ENCODE measurements at places on chromosomes 11 and 22.

DNA sequence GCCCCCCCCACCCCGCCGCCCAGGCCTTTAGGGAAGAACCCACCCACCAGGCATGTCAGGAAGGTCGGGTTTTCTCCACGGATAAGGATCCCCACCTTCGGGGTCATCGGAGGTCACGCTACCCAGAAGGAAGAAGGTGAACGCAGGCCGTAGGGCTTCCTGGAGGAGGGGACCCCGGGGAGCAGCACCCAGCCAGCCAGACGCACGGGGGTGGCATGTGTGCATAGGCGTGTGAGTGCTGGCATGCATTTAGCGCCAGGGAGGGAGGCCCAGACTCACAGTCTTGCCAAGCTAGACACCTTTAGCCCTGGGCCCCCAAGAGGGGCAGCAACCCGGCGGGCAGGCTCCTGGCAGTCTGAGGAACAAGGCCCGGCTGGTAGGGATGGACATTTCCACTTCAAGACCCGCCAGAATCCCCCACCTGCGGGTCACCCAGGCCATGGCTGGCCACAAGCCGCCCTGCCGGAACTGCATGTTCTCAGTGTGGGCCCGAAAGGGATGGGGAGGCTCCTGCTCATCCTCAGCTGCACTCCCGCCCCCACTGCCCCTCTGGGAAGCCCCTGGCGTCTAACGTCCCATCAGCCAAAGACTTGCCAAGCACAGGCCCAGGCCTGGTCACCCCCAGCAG is 16.7 kb upstream of the PIM3 start:
- no peak for DNase-seq

DNA sequence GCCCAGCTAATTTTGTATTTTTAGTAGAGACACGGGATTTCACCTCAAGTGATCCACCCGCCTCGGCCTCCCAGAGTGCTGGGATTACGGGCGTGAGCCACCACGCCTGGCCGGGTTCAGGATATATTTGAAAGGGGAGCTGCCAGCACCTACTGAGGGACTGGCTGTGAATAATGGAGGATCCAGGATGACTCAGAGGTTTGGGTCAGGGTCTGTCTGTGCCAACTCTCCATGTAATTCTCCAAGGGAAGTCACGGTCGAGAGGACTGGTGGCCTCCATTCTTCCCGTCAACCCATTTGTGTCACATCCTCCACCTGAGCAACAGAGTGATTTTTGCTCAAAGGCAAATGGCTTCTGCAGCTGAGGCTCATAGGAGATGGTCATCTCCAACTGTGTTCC is 3.6 kb upstream of the ARRB1 start:
- no peak for DNase-seq

DNA sequence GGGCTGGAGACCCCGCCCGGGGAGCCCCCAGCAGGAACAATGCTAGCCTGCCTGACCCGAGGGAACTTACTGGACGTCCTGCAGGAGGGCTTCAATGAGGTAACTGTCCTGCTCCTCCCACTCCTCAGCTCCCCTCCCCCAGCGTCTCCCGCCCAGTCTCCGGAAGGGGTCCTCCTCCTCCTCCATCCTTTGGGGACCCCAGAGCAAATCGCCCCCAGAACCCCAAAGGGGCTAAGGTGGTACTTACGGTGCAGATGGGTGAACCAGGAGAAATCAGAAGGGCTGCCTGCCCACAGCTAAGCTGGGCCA is 272 bp downstream of the DIXDC1 start:
- DNase-seq = no peak

GRCh38 chr22:38766076-38766777 is 10.4 kb upstream of the SUN2 start:
- DNase-seq = peak; percentile 61

DNA sequence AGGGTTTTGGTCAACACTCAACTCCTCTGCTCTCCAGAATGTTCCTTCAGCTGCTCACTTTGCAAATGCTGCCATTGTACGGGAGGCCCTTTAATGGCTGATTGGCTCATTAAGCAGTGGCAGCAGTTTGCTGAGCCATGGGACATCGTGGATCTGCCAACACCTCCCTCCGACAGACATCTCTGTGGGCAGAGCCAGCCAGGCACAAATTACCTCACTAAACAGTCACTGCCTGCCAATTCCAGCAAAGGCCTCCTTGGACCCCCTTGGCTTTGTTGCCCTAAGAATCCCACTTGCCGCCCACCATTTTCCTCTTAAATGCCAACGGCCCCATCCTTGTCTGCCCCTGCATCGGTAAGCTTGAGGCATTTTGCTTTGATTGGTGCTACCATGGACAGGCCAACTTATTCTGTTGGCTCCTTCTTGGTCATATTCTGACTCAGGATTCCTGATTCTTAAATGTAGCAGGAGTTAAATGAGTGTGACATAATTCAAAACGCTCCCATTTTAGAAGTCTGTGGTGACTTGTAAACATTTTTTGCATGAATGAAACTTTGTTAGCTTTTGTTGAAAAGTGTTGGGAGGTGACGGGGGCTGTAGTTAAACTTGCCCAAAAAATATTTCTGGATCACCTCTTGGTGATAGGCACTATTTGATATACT is 57.5 kb upstream of the LMO2 start:
- peak; percentile 69 for DNase-seq

- no peak for DNase-seq
These were observed 204.5 kb downstream of the RAB38 start for GRCh38 chr11:87970762-87971161.

- DNase-seq = no peak
These were observed 294.5 kb downstream of the BRD1 start for GRCh38 chr22:49532869-49533802.

DNA sequence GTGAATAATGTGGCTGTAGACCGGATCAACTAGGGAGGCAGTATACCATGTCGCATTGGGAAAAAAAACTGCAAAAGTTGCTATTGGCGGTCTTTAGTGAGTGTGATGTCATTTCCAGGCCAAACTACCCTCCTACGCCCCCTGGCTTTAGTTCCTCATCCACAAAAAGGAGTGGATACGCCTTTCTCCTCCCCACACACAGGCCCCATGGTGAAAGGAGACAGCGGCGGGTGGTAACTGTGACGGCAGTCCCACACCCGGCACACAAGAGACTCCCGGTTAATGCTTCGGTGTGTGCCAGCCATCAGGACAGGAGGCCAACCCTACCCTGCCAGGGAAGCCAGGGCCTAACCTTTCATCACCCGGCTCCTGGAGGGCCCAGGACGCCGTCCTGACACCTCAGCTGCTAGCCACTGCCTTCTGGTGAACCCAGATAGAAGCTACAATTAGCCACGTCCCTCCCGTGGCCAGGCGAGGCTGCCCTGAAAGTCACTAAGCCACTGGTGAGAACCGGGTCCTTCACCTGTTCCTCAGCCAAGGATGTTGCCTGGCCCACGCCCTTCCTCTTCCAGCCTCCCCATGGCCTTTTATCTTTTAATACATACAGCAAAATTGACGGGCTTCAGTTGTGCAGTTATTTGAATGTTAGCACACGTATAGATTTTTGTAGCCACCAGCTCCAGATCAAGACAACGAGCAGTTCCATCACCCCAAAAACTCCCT is 10.8 kb downstream of the TP53I11 start:
- no peak for DNase-seq

DNA sequence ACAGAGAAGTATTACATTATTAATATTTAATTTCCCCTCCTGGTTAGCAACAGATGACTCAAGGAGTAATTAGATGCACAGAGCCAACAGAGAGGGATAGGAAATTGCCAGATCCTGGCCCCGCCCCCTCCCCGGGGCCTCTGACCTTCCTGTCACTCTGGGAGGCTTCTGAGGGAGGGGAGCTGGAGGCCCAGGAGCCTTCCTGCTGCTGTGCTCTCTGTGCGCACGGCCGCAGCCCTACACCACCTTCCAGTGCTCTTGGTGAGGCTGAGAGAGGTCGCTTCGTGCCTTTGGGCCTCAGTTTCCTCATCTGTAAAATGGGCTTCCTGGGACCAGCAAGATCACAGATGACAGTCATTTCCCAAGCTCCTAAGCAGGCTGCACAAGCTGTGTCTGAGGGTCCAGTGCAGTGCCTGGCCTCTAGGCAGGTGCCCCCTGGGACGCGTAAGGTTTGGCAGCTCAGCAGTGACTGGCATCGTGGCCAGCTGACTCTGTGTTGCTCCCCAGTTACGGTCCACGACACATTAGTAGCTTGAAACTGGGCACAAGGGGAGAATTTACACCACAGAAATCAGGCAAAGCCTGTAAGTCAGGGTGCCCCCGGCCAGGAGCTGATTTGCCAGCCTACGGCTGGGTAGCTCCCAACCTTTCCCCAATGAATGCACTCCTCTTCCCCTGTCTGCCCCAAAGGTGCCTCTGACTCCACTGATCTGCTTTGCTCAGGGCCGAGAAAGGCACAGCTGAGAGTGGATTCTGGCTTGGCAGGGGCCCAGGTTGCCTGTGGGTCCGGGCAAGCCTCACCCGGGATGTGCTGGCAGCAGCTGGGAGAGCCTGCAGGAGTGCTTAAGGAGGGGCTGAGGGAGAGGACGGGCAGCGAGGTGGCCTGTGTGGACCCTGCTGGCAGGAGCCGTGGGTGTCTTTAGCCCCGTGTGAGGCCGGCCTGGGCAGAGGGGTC is 2.3 kb downstream of the ADORA2A start:
- no peak for DNase-seq

- no peak for DNase-seq
These were observed 26.2 kb downstream of the MCM5 start for GRCh38 chr22:35425971-35426800.

Measured in NCI-H1092 (cell line).